ENCODE measurements at places on chromosomes 16 and 17.
A peak's percentile ranks its signal among the peaks of the same experiment; 100 is the strongest.

DNA sequence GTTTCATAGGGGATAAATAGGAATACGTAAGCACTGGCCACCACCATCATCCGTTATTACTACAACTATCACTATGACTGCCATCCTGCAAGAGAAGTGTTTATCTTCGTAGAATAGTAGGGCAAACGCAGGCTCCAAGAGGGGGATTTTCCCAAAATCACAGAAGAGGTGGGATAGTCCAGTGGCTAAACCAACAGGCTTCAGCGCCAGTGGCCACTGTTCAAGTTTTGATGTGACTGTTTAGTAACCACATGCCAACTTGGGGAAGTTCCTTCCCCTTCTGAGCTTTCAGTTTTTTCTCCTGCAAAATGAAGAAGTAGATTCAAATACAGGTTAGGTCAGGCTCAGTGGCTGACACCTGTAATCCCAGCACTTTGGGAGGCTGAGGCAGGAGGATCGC lies 60.7 kb upstream of the GRIN2A start:
- no peak for DNase-seq

DNA sequence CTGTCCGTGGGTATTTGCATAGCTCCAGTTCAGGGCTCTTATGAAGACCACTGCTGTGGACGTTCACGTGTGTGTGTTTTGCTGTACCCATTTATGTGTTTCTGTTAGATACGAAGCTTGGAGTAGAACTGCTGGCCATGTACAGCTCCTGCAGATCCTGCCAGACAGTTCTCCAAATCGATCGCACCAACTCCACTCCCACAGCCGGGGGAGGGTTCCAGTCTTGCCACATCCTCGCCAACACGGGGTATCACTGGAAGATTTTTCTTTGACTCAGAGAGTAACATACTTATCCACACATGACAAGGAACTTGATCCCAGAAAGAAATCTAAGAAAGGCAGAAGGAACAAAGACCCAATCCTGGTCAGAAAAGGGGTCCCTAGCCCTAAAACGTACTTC lies 37.4 kb downstream of the TMEM186 start:
- no peak for DNase-seq

DNA sequence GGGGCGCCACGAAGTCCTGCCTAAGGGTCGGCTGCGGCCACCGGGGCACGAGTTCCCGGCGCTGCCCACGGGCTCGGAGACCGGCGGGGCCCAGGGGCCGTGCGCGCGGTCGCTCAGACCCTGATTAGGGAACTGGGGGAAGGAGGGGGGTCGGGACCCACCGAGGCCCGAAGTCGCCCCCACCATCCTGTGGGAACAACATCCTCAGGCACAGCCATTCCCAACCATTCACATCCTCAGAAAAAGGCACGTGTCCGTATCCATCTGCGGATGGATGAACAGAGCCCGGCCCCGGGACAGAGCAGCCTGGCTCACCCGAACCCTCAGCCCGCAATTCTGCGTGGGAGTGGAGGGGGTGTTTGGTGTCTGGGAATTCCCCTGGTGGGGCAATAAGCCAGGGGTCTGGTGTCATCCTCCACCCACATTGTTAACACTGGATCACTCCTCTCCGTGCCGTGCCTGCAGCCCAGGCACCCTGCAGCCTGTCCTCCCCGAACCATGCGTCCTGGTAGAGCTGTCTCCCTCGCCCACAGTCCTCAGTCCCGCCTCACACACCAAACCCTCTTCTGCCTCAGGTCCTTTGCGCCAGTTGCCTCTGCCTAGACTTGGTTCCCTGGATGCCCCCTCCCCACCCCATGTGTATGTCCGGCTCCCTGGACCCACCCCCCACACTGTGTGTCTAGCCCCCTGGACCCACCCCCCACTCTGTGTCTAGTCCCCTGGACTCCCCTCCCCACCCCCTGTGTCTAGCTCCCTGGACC lies 789 bp upstream of the CCDC57 start:
- peak; percentile 80 for DNase-seq

DNA sequence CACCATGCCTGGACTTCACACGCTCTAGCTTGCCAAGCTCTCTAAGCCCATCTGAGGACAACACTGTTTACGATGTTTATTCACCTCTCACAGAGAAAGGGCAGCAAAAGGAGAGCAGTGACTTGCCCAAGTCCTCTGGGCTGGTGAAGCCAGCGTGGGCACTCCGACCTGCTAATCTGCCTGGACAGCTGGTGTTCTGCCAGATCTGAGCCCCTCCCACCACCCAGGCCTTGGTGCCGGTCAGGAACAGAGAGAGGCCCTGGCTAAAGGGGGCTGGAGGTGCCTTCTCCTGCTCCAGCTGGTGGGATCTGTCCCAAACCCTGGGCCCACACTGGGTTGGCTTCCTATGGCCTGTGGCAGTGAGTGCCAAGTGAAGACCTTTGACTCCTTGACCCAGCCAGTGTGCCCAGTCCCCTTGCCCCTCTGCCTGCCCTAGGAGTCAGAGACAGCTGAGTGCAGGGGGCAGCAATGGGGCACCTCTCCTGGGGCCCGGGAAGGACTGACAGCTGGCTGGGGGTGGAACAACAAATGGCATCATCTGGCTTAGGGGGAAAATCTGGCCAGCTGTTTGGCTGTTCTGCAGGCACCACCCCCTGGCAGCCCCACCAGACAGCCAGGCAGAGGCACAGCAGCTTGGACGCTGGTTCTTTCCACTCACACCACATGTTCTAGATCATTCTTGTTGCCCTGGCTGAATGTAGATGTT lies 1.8 kb upstream of the SLC4A1 start:
- no peak for DNase-seq

DNA sequence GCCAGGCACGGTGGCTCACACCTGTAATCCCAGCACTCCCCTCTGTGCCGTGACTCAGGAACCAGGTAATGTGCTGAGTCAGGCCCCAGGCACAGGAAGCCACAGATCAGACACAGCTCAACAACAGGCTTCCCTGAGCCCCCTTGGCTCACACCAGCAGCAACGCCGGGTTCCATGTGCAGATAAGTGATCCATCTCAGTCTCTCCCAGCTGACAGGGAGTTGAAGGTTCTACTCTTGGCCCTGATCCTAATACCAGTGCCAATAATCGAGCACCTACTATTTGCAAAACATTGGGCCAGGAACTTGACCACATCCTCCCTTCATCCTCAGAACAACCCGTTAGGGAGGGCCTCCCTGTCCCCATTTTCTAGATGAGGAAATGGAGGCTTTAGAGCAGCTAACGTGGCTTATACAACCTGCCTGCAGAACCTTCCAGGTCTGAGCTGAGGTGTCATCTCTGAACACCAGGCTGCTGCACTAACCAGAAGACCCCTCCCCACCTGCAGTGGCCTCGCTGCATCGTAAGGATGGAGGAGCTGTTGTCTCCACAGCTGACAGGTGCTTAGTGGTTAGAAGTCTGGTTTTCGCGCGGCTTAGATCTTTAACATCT lies 64.8 kb upstream of the AMZ2 start:
- DNase-seq, result no peak

DNA sequence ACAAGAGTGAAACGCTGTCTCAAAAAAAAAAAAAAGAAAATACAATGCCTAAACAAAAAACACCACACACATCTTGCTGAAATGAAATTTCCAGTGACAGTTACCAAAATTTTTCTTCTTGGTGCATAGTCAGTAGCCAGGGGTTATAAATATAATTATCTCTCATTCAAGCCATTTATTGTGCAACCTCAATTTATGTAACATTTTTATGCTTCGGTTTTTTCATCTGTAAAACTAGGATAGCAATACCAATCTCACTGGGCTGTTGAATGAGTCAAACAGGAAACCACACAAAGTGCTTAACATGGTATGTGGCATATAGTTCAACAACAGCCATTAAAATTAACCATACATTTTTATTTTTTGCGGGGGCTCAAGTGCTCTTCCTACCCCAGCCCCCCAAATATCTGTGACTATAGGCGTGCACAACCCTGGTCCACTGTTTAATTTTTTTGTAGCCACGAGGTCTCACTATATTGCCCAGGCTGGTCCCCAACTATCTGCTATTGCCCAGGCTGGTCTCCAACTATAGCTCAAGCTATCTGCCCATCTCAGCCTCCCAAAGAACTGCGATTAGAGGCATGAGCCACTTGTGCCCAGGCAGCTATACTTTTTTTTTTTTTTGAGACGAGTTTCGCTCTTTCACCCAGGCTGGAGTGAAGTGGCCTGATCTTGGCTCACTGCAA lies 2.6 kb downstream of the COG4 start:
- peak; percentile 67 for DNase-seq

- DNase-seq, result no peak
Observed at GRCh38 chr17:81833921-81834830, 674 bp downstream of the PPP1R27 start.

GRCh38 chr17:78588258-78589030 lies 11.2 kb upstream of the DNAH17 start:
- no peak for DNase-seq

DNA sequence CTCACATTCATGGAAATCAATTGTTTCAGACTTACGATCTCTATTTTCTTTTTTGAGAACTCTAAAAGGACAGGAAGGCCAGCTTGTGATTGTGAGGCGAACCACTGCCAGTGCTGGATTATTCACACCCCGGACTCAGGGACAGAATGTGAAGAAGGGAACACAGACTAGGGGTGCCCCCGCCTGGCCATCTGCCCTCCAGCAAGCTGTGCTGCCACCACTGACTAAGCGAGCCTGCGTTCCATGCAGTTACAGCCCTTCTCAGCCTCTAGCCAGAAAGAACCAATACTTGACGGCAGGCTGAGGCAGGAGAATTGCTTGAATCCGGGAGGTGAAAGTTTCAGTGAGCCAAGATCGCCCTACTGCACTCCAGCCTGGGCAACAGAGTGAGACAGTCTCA lies 2.8 kb downstream of the HAGH start:
- DNase-seq, result peak; percentile 11

GRCh38 chr16:75466760-75467159 lies 2.3 kb upstream of the TMEM170A start:
- DNase-seq, result no peak

GRCh38 chr17:57580055-57580739 lies 164.9 kb downstream of the CCDC182 start:
- DNase-seq, result no peak

GRCh38 chr17:70829876-70830275 lies 660.5 kb downstream of the KCNJ2 start:
- DNase-seq, result peak; percentile 4

GRCh38 chr16:87684106-87684677 lies 81.6 kb downstream of the KLHDC4 start:
- no peak for DNase-seq

DNA sequence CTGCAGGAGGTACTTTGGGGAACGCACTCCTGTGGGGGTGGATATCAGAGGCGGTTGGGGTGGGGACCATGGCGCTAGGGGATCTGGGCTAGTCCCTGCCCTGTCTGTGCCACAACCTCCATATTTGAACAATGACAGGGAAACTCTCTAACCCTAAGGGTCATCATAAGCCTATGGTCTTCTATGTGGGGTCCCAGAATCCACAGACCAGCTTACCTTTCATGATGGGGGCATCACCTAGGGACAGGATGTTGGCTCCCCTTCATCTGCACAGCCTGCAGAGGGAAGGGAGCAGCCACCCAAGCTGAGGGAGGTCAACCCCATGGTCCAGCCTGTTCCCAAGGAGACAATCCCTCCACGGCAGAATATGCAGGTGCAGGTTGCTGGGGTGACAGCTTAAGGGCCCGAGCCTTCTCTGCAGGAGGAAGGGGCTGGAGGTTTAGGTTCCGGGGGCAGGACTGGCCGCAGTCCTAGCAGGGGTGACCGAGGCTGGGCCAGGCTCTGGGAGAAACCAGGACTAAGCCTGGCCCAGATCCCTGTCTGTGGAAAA lies 1.7 kb downstream of the ORAI3 start:
- no peak for DNase-seq

DNA sequence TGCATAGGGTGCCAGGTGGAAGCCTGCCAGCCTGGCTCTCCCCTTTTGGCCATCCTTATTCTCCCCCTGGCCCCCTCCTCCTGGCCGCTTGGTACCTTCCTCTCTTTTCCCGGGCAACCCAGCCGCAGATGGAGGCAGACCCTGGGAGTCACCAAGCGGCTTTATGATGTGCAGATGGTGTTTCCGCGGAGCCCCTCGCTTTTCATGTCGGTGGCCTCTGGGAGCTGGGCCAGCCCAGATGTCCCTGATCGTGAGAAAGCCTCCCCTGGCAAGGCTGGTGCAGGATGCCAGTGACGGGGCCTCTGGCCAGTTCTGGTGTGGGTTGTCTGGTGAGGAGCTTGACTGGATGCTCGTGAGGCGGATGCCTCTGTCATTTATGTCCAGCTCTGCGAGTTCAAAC lies 18.0 kb upstream of the BRD7 start:
- DNase-seq, result no peak

GRCh38 chr16:17451843-17452242 lies 18.9 kb downstream of the XYLT1 start:
- no peak for DNase-seq

DNA sequence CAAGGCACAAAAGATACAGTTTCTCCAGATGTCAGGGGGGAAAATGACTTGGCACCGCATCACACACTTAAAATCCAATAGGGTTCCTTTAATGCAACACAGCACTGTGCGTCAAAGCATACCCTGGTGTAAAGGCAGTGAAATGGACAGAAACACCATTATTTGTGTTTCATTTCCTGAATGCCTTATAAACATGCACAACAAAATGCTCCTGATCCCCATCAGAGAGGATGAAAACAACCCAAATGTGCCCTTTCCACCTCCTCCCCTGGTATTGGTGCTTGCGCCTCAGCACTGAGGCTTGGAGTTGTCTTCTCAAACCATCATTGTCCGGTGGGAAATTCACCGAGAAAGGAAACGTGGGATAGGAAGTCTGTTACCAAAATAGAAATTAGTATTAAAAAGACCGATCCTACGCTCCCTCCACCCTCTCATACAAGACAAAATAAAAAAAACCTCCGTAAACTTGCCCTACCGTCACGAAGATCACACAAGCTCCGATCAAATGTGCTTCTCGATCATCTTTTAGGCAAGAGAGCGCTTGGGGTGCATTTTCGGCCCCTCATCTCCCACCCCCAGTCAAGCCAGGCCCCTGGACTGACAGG lies 722 bp downstream of the CDC27 start:
- peak; percentile 51 for DNase-seq

DNA sequence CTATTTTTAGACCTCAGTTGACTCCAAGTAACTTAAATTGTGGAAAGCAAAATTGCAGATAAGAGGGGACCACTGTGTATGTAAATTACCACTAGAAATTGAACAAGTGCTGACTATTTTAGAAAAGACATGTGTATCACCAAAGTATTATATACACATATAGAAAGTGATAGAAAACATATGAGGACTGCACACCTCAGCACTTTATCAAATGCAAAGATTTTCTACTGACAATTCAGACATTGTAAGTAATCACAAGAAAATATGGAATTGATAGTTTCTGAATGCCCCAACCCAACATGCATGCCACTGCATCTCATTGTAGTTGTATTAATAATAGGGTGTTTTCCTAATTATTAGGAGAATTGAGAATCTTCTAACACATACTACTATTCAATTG lies 536.5 kb downstream of the CDH11 start:
- DNase-seq, result no peak

DNA sequence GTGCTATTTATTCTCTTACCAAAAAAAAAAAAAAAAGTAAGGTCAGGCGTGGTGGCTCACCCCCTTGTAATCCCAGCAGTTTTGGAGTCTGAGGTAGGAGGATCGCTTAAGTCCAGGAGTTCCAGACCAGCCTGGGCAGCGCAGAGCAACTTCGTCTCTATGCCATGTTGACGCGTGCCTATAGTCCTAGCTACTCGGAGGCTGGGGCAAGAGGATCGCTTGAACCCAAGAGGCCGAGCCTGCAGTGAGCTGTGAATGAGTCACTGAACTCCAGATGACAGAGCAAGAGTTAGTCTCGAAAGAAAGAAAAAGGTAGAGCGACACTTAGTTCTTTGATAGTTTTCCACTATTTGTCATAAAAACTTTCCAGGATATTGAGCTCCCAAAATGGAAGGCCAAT lies 1.4 kb upstream of the TENT4B start:
- no peak for DNase-seq
